Naive thymus-derived CD4-positive, alpha-beta T cell (primary cell): ENCODE measurements at places on chromosomes 13 and 19. TPM values are rescaled to one million over a fixed set of nuclear protein-coding genes. Genes with fewer than 3 reads are reported as not detected.

SPTBN4 gene
- 0.20 TPM for polyA plus RNA-seq

DNA sequence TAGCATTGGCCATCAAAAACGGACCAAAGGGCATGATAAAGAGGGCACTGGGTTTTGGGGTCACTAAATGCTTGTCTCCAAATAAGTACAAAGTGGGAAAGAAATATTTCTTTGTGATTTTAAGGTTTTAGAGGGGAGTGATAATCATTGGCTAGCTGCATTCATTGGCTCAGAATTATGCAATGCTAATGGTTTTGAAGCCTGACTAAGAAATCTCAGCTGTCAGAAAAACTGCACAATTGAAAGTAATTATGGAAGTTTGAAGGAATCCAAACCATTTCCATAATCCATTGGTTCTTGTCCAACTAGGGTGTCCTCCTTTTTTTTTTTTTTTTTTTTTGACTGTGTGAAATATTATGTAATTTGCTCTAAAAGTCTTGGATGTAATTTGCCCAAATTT, 88.2 kb upstream of the ARGLU1 start:
- DNase-seq: no peak

ACTL9 gene
- not detected for polyA plus RNA-seq

- DNase-seq: no peak
These were observed 277.6 kb upstream of the DACH1 start for GRCh38 chr13:72144636-72145035.

DNA sequence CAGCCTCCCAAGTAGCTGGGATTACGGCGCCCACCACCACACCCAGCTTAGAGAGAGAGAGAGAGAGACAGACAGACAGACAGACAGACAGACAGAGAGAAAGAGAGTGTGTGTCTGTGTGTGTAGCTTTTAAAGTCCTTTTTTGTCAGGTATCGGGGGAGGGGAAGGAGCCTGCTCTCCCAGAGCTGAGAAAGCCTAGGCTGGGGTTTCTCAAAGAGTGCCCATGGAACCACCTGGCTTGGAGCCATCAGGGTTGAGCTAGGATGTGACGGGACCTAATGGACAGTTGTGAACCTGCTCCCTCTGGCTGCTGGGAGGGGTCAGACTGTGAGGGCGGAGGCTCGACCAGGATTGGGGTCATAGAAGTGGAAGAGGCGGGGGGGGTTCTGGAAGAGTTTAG, 16.6 kb downstream of the RFX1 start:
- no peak for DNase-seq

DNA sequence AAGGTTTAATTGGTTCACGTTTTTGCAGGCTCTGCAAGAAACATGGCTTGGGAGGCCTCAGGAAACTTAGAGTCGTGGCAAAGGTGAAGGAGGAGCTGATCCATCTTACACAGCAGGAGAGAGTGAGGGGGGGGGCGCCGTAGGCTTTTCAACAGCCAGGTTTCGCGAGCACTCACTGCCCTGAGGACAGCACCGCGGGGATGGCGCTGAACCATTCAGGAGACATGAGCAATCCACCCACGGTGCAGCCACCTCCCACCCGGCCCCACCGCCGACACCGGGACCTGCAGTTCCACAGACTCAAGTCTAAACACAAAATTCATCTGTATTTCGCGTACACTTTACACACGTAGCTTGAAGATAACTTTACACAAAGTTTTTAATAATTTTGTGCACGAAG, 73.6 kb downstream of the KDM4B start:
- no peak for DNase-seq

- DNase-seq: peak; percentile 14
These were observed 62.3 kb downstream of the ITGBL1 start for GRCh38 chr13:101514695-101515275.

RYR1 gene
- not detected for polyA plus RNA-seq

- DNase-seq: no peak
These were observed 10.9 kb downstream of the ZNF549 start for GRCh38 chr19:57537953-57538547.
